NCI-H1092 treated with DMSO at 0.1 percent for 48 hours (cell line): ENCODE measurements at places on chromosomes 5 and 9.

GRCh38 chr9:72473474-72474261, 47.7 kb upstream of the TMC1 start:
- DNase-seq, result no peak

GRCh38 chr5:3896098-3896497, 300.5 kb downstream of the IRX1 start:
- no peak for DNase-seq

DNA sequence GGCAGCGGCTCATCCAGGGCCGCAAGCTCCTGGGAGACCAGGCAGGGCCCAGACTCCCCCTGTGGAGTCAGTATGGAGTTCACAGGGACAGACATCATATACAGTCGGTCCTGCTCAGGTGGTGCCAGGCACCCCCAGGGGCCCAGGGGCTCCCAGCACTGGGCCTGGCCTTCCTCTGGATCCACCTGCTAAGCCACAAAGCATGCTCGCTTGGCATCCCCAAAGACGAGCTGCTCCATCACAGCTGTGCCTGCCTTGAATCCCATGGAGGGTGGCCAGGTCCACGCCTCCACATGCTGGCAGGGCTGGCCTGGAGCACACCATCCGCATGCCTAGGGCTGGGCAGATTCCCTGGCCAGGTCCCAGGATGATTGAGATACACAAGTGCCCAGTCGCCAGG, 4.6 kb downstream of the BICD2 start:
- no peak for DNase-seq

DNA sequence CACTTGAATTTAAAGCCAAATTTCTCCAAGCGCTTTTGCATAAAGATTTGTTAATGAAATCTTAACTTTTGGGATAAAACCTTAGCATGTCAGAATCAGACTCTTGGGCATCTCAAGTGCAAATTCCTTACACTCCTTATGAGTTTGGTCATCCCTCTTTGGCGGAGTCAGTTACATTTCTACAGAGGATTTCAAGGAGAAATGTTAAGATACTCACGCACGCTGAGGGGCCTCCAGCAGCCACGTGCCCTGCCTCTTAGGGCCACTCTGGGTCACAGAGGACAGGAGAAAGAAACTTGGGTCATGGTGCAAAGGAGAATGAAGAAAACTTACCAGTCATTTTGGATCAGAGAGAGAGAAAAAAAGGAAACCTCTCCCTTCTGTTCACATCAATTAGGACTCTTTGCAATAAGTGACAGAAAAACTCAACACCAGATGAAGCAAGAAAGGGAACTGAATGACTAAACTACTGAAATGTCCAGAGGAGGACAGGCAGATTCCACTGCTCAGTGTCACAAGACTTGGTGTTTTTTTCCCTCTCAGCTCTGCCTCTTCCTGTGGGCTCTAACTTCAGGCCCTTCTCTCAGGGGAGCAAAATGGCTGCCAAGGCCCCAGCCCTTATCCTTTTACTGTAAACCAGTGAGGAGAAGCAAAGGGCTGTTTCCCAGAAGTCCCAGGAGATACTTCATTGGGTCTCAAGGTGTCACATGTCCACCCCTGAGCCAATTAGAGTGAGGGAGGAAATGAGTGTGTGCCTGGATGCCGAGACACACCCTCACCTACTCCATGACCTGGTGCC, 63.3 kb upstream of the NFIL3 start:
- no peak for DNase-seq

- peak; percentile 95 for DNase-seq
These were observed 190.6 kb downstream of the MPDZ start for GRCh38 chr9:13088720-13089427.

GRCh38 chr9:77765781-77766259, 117.7 kb upstream of the GNA14 start:
- no peak for DNase-seq

- DNase-seq, result no peak
These were observed 181.8 kb downstream of the NXNL2 start for GRCh38 chr9:88716596-88717290.

DNA sequence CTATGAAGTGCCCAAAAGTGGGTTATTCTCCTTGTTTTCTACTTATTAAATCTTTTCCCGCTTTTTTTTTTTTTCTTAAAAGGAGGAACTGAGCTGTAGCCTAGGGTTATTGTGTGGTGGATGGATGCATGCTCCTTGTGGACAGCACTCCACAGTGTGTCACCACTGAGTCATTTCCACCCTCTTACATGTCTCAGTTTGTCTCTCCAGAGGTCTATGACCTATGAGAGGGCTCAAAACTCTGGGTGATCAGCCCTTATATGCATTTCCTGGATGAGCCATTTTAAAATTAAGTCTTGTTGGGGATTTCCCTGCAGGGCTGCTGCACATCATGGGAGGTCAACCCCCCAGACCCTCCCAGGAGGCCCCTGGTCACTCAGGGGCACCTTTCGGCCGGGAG, 102.2 kb upstream of the MOCS2 start:
- DNase-seq, result no peak

- no peak for DNase-seq
These were observed 499.2 kb downstream of the BNC2 start for GRCh38 chr9:16371306-16371705.

- DNase-seq, result no peak
These were observed 59.1 kb upstream of the FBN2 start for GRCh38 chr5:128597156-128597555.

DNA sequence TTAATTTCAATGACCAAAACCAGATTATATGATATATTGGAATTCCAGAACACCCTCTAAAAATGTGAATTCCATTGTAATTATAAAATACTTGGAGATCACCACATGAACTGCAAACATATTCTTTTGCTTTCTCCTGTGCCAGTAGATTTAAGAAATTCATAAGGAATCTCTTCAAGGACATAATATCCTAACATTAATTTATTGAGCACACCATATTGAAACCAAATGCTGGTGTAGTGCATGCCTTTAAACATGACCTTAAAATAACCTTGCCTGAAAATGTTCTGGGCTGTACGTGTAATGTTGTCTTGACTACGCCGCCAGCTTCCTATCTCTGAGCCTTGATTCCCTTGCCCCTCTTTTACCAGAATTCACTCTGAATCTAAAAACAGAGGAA, 205.0 kb upstream of the ACTBL2 start:
- no peak for DNase-seq

GRCh38 chr9:136773386-136774044, 9.2 kb upstream of the LCN15 start:
- DNase-seq, result no peak

- no peak for DNase-seq
These were observed 2.1 kb downstream of the HNRNPAB start for GRCh38 chr5:178206166-178207101.

DNA sequence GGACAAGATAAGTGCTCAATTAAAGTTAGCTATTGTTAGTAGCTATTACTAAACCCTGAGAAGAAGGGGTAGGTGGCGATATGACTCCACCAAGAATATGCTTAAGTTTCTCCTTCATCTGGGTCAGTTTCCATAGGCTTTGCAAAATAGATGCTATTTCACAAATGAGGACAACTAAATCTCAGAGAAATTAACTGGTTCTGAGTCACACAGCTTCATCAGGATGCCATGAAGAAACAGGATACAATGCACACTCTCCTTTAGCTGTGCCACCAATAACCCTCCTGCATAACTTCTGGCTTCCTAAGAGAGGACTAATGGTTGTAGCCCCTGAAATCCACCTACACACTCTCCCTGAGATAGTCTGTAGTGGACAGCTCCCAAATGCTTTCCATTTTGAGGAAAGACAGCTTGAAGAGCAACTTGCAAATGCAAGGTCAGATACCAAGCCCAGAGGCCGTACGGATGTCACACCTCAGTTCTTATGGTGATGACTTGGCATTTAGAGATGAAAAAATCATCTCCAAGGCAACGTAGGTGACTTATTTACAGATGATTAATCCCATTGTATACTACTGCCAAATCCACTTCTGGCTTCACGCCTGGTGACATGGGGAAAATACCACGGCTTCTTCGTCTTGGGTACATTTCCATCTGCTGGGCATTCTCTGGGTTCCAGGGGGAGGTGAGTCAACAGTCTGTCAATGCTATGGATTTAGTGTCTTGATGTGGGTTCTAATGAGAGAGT, 251.4 kb upstream of the IL12B start:
- peak; percentile 63 for DNase-seq

DNA sequence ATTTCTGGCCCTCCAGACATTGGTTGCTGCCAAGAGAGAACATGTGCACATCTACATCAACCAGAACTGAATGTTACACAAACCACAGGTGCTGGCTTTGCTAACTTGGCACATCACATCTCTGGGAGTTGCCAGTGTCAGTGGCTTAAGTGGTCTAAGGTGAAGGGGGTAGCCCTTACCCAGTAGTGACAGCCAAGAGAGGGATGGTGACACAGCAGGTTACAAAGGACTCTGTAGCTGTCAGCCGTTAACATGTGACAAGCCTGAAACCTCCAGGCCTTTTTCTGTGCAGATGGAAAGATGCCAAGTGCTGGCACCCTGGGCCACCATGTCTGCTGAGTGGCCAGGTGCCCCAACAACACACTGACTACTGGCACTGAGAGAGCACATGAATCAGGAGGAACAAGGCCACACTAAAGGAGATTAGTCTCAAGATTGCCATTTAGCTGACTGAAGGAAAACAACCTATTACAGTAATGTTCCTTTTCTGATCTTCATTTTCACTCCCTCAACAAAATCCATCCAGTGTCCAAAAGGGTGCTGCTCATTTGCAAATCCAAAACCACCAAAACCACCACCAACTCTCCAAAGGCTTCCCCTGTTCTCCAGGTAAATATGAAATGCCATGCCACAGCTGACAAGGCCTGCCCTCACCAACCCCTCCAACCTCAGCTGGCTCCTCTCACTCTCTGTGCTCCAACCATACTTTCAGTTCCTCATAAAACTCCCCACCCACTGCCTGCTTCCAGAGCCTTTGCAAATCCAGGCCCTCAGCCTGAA, 20.2 kb downstream of the SIL1 start:
- DNase-seq, result peak; percentile 77

GRCh38 chr9:35516479-35516878, 26.6 kb downstream of the RUSC2 start:
- DNase-seq, result no peak

- no peak for DNase-seq
These were observed 10.7 kb downstream of the HNRNPH1 start for GRCh38 chr5:179612577-179613459.

- no peak for DNase-seq
These were observed 18.1 kb downstream of the OLFML2A start for GRCh38 chr9:124794902-124795491.

DNA sequence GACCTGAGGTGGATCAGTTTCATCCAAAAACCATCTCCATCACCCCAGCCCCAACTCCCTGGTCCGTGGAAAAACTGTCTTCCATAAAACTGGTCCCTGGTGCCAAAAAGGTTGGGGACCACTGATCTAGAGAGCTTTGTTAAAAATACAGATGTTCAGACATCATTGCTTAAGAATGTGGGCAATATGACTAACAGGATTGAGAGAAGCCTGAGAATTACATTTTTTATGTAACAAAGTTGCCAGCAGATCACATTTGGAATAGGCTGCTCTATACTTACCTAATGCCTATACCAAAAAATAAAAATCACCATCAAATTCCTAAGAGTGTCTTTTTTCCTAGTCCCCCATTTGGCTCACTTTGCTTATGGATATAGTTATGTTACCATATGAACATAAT, 143.3 kb downstream of the RAPGEF6 start:
- DNase-seq, result no peak

GRCh38 chr5:127585661-127586060, 63.2 kb upstream of the CTXN3 start:
- no peak for DNase-seq

- no peak for DNase-seq
These were observed 371.2 kb downstream of the NFIB start for GRCh38 chr9:13942695-13943094.

DNA sequence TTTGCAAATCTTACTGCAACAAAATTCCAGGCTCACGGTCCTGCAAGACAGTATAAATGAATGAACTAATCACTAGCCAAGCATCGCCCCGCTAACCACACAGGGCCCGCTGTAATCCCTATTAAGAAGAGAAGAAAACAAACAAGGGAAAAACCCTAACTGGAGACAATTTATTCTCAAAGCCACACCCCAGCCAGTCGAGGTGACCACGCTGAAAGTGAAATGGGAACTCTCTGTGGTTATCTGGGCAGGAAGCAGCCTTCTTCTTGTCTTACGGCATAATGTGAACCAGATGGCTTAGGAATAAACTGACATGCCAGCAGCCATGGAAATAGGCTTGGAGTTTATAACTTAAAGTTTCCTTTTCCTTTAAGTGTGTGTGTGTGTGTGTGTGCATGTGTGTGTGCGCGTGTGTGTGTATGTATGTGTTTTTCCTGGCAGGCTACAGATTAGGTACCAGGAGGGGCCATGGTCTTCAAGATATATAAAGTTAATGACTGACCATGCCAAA, 120.2 kb downstream of the SEMA6A start:
- no peak for DNase-seq
